ENCODE measurements at places on chromosomes 7 and 10.

DNA sequence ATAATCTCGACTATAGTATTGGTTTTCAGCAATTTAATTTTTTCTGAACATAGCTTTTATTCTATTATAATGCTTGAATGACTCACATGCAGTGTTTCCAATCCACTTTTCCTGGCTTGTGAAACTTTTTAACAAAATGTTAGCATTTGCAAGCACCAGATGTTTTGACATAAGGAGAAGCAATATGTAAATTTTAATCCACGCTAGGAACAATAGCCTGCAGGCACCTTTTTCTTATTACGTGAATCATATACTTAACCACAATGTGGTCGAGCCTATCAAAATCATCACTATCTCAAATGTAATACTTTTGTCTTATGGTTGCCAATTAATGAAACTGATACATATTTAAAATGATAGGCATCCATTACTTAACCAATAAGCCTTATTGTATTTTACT, 97.1 kb downstream of the TFEC start:
- no peak for DNase-seq

GRCh38 chr10:18561861-18562551, 89.4 kb downstream of the NSUN6 start:
- no peak for DNase-seq

DNA sequence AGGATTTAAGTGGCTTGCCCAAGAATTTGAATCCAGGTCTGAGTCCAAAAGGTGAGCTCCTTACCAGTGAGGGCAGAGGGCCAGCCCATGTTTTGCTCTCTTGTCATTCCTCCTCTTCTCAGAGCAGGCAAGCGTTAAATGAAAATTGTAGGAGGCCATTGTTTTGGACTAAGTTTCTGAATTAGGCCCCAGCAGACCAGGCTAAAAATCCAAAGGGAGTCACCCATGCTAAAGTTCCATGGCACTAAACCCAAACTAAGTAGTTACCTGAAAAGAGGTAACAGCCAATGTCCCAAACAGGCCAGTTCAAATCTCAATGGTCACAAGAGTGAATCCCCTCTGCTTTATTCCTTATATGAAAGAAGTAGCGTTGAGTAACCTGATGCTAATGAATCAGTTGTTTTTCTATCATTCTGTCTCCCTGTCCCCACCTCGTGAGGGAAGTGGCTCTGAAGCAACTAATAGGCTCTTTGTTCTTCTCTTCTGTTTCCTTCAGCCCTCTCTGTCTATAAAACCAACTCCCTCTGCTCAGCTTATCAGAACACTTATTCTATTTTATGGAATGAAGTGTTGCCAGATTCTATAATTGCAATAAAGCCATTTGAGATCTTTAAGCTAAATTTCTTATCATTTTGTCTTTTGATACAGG, 17.5 kb upstream of the CDH23 start:
- DNase-seq: no peak

GRCh38 chr10:69093933-69094332, 6.0 kb downstream of the SRGN start:
- no peak for DNase-seq

- no peak for DNase-seq
These were observed 312.6 kb downstream of the PLXDC2 start for GRCh38 chr10:20128811-20129210.

GRCh38 chr10:29731760-29732159, 97.0 kb upstream of the SVIL start:
- DNase-seq: no peak
